ENCODE measurements at places on chromosomes 11 and 22. TPM values are rescaled to one million over a fixed set of nuclear protein-coding genes. Genes with fewer than 3 reads are reported as not detected.

The UCP3 gene
- total RNA-seq, result 1.9 TPM

The ABTB2 gene
- 24.6 TPM for total RNA-seq

The PAMR1 gene
- not detected for total RNA-seq

The OR5P2 gene
- total RNA-seq, result not detected

The PTPN5 gene
- total RNA-seq, result not detected

The OR8D1 gene
- not detected for total RNA-seq

Data from Calu3 (cell line).